Stimulated activated CD8-positive, alpha-beta memory T cell treated with anti-CD3 and anti-CD28 coated beads, Interleukin-4, amount 100 ng/mL, for 1 hour (primary cell): ENCODE measurements at places on chromosomes 3 and 15.

DNA sequence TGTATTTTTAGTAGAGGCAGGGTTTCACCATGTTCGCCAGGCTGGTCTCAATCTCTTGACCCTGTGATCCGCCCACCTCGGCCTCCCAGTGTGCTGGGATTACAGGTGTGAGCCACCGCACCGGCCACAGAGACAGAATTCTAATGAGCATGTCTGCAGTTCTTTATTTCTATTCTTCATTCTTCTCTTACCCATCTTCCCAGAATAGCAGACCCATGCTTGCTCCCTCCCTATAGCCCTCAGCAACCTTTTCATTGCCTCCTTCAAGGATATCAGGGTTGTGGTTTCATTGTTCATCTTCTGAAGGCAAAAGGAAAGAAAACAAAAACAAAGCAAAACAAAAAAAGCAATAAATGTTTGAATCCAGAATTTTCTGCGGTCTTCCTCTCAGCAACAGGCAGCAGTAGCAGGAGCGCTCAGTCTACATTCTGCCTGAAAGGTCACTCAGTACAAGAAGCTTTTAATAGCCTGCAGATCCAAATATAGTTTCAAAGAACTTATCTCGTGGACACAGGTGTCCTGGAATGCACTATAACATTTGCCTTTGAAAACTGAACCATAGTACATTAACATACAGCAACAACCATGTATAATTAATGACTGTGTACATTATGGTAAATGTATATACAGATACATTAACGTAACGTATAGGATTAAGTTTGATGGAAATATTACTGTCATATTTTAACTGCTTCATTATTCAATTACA is at the start of gene SMCO1:
SMCO1 (minus strand) TSS at position 434 of the 709 bp plus-strand sequence; CDS start at position 297, 137 bp downstream.
- DNase-seq: no peak

GRCh38 chr3:80898211-80898610 is 863.2 kb downstream of the GBE1 start:
- no peak for DNase-seq

DNA sequence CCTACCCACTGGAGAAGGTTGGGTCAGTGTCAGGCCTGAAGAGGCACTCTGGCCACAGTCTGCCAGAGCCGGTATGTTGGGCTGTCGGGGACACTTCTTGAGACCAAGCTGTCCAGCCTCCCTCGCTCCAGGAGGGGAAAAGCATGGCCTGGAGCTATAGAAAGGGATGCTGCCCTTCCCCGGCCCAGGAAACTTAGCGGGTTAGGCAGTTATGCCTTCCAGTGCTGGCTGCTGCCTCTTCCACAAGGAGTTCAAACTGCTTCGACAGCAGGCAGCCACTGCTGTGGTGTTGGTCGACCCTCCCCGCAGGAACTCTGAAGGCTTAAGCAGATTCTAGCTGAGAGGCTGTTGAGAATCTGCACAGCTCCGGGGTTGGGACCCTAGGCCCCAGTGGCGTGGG is 819.4 kb downstream of the DIPK2A start:
- DNase-seq: no peak

- DNase-seq: peak; percentile 50
Measured at GRCh38 chr15:60520825-60521368, 42.0 kb upstream of the ICE2 start.
